ENCODE measurements at places on chromosomes 13 and 19.

DNA sequence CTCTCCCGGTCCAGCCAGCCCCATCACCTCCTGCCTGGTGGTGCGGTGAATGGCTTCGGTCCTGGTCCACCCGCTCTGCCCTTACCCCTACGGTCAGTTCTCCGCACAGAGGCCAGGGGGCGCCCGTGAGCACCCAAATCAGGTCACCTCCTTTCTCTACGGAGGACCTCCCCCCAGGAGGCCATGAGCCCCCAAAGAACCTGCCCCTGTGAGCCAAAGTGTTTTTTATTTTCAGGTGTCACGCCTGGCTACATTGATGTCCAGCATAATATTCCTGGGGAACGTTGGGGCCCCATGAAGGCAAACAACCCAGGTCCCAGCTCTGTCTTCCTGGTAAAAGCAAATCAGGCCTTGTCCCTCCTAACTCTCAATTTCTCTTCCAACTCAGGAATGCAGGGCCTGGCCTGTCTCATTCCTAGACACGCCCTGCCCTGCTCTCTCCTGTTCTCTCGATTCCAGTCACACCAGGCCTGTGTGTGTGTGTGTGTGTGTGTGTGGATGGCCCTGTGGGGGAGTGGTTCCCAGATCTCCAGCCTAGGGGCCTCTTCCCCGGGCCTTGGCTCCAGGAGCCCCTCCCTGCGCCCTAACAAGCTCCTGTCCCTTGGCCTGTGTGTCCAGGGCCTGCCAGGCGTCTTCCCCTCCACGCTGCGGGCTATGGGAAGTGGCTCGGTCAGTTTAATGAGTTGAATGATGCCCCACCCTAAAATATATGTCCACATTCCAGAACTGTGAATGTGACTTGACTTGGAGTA, 9.7 kb upstream of the GIPC1 start:
- no peak for DNase-seq

DNA sequence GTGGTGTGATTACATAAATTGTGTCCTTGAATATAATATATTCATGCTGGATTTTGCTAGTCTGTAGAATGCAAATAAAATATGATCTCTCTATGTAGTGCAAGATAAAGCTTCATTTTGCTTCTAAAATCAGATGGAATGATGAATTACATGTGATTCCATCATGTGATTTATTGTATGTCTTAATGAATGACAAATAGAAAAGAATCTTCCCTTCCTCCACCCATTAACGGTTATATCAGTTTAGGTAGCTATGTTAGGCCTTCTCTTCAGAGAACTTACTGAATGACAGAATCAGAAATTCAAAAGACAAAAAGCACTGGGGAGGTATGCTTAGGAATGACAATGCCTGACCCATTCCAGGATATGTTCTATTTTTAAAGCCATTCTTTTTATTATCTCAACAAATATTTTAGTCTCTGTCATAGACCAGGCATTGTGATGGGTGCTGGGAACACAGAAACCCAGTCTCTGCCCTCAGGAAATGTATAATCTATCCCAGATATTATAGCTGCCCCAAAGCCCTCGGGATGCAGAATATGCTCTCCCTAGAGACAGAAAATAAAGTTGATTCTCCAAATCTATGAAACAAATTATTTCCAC, 90.6 kb downstream of the TEX26 start:
- DNase-seq = no peak

DNA sequence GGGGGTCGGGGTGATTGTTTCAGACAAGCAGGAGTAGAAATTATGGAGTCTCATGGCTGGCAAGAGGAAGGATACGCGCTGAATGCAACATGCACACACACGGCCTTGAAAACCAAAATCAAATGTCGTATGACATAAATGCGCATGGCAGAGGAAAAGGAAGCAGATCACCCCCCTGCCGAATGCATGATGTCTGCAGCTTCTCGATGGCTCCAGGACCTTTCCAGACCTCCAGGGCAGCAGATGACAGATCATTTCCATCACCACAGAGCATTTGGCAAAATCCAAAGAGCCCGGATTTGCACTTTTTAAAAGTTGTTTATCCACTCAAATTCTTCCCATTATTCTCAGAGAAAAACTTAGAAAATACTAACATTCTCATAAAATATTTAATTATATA, 211.7 kb downstream of the NHLRC3 start:
- no peak for DNase-seq

DNA sequence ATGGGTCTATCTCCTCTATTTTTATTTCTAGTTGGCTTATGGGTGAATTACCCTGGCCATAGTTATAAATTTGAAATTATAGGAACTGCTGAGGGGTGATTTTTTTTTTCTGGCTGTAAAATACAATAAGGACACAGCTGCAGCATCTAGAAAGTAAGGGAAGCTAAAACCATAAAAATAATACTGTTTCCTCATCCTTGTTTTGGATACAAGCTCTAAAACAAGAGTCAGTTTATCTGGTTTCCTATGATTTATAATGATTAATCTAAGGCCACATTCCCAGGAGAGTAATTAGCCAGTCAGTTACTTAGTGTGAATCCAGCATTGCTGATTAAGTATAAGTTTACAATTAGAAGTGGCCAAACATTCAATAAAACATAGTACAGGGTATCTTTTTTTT, 219.1 kb upstream of the NBEA start:
- no peak for DNase-seq

GRCh38 chr13:114099918-114100445, 32.4 kb downstream of the RASA3 start:
- DNase-seq = no peak

- DNase-seq = no peak
Observed at GRCh38 chr19:15197942-15198341, 2.9 kb downstream of the NOTCH3 start.

DNA sequence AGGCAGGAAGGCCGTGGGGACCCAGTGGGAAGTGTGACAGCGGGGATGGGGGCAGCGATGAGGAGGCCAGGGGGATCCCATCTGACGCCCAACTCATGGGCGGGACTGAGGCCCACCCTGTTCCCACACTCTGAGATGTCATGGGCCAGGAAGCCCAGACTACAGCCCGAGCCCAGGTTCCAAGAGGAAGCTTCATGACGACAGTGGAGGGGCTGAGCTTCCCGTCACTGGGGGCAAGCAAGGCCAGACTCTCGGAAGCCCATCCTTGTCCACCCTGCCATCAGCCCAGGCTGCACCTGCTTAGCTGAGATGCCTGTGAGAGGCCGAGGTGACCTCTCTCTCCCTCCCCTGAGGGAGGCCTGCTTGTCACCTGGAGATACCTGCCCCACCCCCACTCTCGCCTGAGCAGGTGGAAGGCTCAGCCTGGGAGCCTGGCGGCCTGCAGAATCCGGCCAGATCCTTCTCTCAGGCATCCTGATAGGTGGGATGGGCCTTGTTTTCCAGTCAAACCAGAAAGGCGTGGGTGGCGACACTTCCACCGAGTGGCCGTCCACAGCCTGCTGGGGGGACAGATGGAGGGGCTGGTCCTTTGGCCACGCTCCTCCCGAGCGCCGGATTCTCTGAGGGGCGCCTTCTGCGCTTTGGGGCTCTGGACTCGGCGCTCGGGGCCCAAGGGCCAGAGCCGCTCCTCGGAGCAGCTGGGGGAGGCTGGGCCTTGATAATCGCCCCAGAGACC, 4.8 kb downstream of the ZBTB7A start:
- DNase-seq = no peak

DNA sequence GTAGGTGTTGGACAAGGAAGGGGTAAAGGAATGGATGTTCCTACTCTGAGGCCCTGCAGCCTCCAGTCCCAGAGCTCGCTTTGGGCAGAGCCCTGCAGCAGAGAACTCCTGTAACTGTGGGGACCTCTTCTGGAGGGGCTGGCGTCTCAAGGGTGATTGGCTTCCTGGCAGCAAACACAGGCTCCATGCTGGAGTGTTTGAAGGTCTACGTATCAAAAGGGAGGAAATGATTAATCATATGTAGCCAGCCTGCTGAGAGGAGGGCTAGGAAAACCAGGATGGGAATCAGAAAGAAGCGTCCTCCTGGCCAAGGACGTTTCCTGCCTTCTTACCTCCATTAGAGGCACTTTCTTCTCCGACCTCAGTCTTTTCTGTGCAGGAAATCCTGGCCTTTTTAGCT, 208.5 kb downstream of the TSHZ3 start:
- DNase-seq = no peak

- no peak for DNase-seq
Observed at GRCh38 chr13:23645851-23646250, 75.6 kb downstream of the TNFRSF19 start.

DNA sequence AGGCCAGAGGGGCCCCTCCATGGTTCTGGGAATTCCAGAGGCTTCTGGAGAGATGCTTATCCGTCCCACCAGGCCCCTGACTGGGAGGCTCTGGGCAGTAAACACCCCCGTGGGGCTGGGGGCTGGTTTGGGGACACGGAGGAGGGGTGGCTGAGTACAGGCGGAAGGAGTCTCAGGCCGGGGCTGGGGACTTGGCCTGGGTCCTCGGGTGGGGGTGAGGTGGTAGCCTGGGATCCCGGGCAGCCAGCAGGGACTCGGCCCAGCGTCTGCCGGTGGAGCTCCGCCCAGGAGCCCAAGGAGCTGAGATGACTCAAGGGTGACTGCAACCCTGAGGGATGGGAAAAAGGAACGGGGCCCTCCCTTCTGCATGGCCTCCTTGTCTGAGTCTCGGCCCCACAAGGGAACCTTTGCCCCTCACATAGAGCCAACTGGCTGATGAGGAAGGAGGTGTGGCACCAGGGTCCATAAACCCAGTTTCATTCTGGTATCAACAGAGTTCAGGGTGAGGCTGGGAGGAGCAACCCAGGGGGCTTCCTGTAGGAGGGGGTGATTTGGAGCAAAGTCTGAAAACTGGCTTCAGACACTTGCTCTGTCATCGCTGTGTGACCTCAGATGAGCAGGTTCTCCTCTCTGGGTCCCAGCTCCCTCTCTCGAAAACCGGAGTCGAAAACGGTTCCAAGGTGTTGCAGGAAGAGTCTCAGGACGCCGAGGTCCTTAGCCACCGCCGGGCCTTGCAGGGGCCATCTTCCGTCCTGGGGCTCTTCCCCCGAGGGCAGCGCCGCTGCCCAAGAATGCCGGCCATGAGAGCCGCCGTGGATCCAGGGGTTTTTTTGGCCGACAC, 809 bp downstream of the MISP start:
- no peak for DNase-seq

DNA sequence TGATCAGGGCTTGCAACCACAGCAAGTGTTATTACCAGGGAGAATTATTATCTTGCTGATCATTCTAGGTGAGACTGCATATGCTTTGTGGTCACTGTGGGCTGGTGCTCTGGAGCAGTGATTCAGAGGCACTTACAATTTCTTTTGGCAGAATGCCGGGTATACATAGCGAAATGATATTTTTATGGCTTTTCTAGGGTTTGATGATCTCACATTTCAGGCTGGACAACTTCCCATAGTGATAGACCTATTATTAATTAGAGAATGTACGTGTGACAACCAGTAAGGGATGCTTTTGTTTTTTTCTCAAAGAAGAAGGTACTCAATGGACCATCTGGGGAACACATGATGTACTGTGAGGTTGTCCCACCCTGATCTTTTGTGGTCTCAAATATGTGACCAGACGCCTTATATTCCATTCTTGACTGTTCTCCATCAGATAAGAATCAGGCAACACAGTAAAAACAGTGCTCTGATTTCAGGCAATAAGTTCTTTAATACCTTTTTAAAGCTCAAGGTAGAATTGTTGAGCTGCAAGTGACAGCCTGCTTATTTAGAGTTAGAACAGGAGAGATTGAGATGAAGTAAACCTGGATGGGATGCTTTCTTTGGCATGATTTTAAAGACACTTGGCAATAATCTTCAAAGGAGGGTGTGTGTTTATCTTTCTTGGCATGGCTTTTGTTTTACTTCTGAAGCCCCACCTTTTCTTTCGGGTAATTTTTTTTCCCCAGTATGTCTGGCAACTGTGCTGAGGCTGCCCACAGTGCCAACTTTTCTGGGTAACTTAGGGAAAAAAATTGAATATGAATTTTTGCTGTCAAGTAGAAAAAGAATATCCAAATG, 27.4 kb upstream of the SCEL start:
- no peak for DNase-seq

- no peak for DNase-seq
Observed at GRCh38 chr13:36531746-36532486, 99.6 kb downstream of the CCNA1 start.

GRCh38 chr19:13149628-13150186, 468 bp downstream of the STX10 start:
- peak; percentile 49 for DNase-seq

- DNase-seq = peak; percentile 9
Observed at GRCh38 chr13:113090806-113091205, 14.8 kb upstream of the F7 start.

DNA sequence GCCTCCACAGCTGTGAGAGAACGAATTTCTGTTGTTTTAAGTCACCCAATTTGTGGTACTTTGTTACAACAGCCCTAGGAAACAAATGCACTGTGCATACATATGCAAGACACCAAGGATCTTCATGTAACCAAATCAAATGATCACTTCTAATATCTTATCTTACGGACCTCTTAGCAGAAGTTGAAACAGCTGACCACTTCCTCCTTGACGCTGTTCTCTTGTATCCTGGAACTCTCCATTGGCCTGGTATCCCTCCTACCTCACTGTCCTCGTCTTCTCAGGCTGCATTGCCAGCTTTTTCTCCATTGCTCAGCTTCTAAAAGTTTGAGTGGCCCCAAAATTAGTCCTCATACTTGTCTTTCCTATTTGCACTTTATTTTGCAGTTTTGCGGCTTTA, 200.4 kb downstream of the DLEU7 start:
- no peak for DNase-seq

DNA sequence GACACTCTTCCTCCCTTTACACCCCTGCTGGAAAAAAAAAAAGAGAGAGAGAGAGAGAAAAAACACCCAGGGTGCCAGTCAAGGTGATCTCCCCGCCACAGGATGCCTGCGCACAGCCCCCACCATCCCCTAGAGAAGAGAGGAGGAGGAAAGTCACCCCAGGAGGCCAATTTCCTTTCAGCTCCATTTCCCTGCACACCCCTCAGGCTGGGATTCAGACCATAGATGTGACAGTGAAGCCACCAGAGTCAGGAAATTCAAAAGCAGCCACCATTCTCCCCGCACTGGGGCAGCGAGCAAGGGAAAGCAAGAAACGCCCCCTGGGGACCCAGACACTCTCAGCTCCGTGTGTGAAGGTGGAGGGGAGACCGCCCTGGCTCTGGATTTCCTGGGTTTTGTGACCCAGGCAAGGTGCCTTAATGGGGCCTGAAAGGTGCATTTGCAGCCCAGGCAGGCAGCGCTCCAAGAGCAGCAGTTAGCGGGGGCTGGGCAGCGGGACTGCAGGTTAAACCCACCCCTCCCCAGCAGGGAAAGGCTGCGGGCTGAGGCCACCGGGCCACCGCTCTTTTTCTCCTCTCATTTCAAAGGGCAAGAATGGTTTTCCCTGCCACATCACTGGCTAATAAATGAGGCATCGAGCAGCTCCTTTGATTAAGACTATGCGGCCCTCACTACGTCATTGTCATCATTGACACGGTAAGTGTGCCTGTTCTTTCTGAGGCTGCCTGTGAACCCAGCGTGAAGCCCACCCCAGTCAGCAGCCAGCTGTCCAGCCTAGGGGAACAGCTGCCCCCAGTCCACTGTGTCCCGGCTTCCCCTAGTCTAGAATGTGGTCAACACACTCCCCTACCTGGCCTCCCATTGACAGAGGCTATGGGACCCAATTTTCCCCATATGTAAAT, 83.8 kb upstream of the TM9SF2 start:
- DNase-seq = no peak
